Stimulated activated CD4-positive, alpha-beta T cell treated with anti-CD3 and anti-CD28 coated beads, Interleukin-1b, Interleukin-23, amount 100 ng/mL, for 4 hours (primary cell): ENCODE measurements at places on chromosomes 7 and 10.

GRCh38 chr7:157766098-157766497 lies 429.3 kb downstream of the DNAJB6 start:
- no peak for DNase-seq

GRCh38 chr10:60288256-60288655 lies 101.4 kb downstream of the ANK3 start:
- DNase-seq, result no peak

- no peak for DNase-seq
These were observed 39.0 kb downstream of the TFPI2 start for GRCh38 chr7:93851536-93851935.

DNA sequence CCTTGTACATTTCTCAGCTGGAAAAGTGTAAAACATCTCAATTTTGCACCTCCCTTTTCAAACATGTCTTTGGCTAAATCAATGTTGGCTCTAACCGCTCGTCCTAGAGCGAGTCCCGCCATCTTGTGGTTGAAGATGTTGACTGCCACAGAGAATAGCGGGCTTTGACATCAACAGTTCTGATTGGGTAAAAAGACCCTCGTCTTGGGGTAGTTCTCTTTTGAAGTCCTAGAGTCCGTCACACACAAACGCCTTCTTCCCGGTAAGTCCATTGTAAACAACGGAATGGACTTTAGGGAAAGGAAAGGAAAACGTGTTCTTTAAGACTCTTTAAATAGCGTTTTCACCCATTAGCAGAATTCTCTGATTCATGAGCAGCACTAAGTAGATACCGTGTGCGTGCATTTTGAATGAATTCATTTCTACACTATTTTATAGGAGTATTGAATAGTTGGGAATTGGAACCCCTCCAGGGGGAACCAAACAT lies 452 bp upstream of the RPP30 start:
- DNase-seq, result peak; percentile 9

- DNase-seq, result no peak
These were observed 338.6 kb upstream of the NFE2L3 start for GRCh38 chr7:25813381-25813780.

DNA sequence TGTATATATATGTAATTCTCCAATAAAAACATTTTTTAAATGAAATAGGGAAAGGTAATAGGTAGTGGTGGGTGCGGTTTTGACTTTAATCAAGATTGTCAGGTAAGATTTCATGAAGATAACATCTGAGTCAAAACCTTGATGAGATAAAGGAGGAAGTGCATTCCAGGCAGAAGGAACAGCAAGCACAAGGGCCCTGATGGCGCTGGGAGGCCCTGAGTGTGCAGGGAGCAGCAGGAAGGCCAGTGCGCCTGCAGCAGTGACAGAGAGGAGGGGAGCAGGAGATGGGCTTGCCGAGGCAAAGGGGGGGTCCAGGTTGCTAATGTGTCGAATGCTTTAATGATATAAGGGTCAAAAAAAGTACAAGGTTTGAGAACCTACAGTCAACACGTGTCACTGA lies 69.8 kb downstream of the GNA12 start:
- no peak for DNase-seq

DNA sequence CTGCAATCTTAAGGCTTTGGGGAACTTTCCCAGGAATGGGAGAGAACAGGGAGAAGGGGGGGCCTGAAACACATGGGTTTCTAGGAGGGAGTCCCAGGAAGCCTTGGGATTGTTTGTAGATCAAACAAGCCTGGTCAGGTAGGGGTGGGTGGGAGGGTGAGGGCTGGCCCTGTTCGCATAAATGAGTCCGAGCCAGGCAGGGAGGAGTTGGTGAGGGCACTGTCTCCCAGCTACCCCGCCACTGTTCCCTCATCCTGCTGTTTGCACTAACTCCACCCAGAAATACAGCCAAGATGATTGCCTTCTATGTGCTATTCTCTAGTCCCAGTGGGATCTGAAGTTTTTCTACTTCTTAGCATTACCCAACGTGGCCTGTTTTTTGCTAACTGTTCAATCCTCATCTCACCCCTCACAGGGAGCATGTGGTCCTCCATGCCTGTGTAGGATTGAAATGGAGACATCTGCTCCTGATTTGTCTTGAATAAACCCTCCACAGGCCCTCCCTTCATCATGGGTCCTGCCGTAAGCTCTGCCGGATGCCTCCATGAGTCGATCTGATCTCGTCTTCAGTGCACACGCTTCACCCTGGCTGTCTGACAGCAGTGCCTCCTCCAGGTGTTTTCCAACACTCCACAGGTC lies 257.0 kb downstream of the COBL start:
- no peak for DNase-seq

- DNase-seq, result no peak
These were observed 91.0 kb downstream of the MET start for GRCh38 chr7:116762971-116763370.
